ENCODE measurements at places on chromosomes 5 and 9. TPM values are rescaled to one million over a fixed set of nuclear protein-coding genes. Genes with fewer than 3 reads are reported as not detected.

The PCDHB14 gene
- total RNA-seq = 2.6 TPM

The LTC4S gene
- 16.4 TPM for total RNA-seq

The NSG2 gene
- total RNA-seq = 0.34 TPM

The PDZD2 gene
- 24.0 TPM for total RNA-seq

The SPATA31C1 gene
- not detected for total RNA-seq

The COL23A1 gene
- total RNA-seq = 0.52 TPM

The TMEM232 gene
- total RNA-seq = 2.4 TPM

The CKMT2 gene
- total RNA-seq = 1.7 TPM

The PCDHGA2 gene
- total RNA-seq = 2.0 TPM

The FBP2 gene
- total RNA-seq = not detected

The TXNDC8 gene
- not detected for total RNA-seq

The KIF4B gene
- total RNA-seq = not detected

The PAPPA gene
- total RNA-seq = 9.8 TPM

The STK10 gene
- 33.6 TPM for total RNA-seq

The IDNK gene
- 3.7 TPM for total RNA-seq

The RNF208 gene
- 4.9 TPM for total RNA-seq

The MARCHF11 gene
- not detected for total RNA-seq

The SLC6A19 gene
- not detected for total RNA-seq

The CTSL gene
- 180 TPM for total RNA-seq

The GHR gene
- 6.3 TPM for total RNA-seq

The SAPCD2 gene
- total RNA-seq = 2.7 TPM

The NUTM2F gene
- not detected for total RNA-seq

The PRRX2 gene
- 1.7 TPM for total RNA-seq

The CEMIP2 gene
- 93.5 TPM for total RNA-seq

The FBN2 gene
- 2.7 TPM for total RNA-seq

The RAD50 gene
- total RNA-seq = 35.3 TPM

The ENG gene
- 173 TPM for total RNA-seq

The LCN15 gene
- not detected for total RNA-seq

The MAMDC2 gene
- total RNA-seq = 23.6 TPM

The FAM13B gene
- total RNA-seq = 23.8 TPM

The SPAG8 gene
- total RNA-seq = 6.2 TPM

The C9 gene
- 0.58 TPM for total RNA-seq

The FAM221B gene
- total RNA-seq = not detected

The CDC37L1 gene
- total RNA-seq = 14.5 TPM

The GPR150 gene
- 0.16 TPM for total RNA-seq

The MINAR2 gene
- total RNA-seq = not detected

The PHAX gene
- total RNA-seq = 30.7 TPM

The MYORG gene
- 22.6 TPM for total RNA-seq

The GNA14 gene
- 9.1 TPM for total RNA-seq

The CNTFR gene
- 0.92 TPM for total RNA-seq

The GFI1B gene
- total RNA-seq = 0.90 TPM

The PRUNE2 gene
- 7.3 TPM for total RNA-seq

The ACTL7A gene
- not detected for total RNA-seq

The ADAMTSL1 gene
- total RNA-seq = 3.0 TPM

The AHRR gene
- total RNA-seq = 5.5 TPM

The DNM1 gene
- 17.2 TPM for total RNA-seq

The DPYSL3 gene
- total RNA-seq = 77.5 TPM

The TUSC1 gene
- total RNA-seq = 10.6 TPM

The CLPTM1L gene
- total RNA-seq = 169 TPM

The CD74 gene
- 1,866 TPM for total RNA-seq

The CRHBP gene
- 0.65 TPM for total RNA-seq

The UBAP2 gene
- total RNA-seq = 40.3 TPM

Measured in left lung (tissue), 14 donors.